HFFc6 (cell line): ENCODE measurements at places on chromosomes 4 and X. TPM values are rescaled to one million over a fixed set of nuclear protein-coding genes. Genes with fewer than 3 reads are reported as not detected.

ENPP6 gene
- not detected in 3 replicates for total RNA-seq

CCDC110 gene
- not detected in 3 replicates for total RNA-seq

PDCL2 gene
- total RNA-seq: not detected in 3 replicates

EXOC1 gene
- 25.9 to 31.1 TPM (median 28.8 TPM) in 3 replicates for total RNA-seq

FAAH2 gene
- total RNA-seq: not detected in 3 replicates

LYAR gene
- total RNA-seq: 10.8 to 19.3 TPM (median 15.5 TPM) in 3 replicates

CXCL9 gene
- not detected in 3 replicates for total RNA-seq

CFI gene
- total RNA-seq: not detected in 2 replicates

TMSB15C gene
- total RNA-seq: 0.45 to 1.0 TPM (median 0.55 TPM) in 3 replicates

MAML3 gene
- 1.1 to 1.6 TPM (median 1.5 TPM) in 3 replicates for total RNA-seq

SPANXD gene
- total RNA-seq: 3.1 TPM in 1 of 3 replicates, not detected in the others

NEIL3 gene
- 3.7 to 9.5 TPM (median 6.8 TPM) in 3 replicates for total RNA-seq

WDR44 gene
- total RNA-seq: 22.1 to 25.7 TPM (median 23.5 TPM) in 3 replicates

C4orf50 gene
- not detected in 3 replicates for total RNA-seq

FGFBP1 gene
- total RNA-seq: not detected in 3 replicates

ARHGAP6 gene
- 0.37 to 0.87 TPM (median 0.64 TPM) in 3 replicates for total RNA-seq

GYPE gene
- 0.71 to 2.5 TPM (median 2.2 TPM) in 3 replicates for total RNA-seq

SLC6A14 gene
- total RNA-seq: not detected in 3 replicates

FGG gene
- not detected in 2 replicates for total RNA-seq

ASB12 gene
- total RNA-seq: not detected in 3 replicates
